ENCODE measurements at places on chromosomes 7 and 10. TPM values are rescaled to one million over a fixed set of nuclear protein-coding genes. Genes with fewer than 3 reads are reported as not detected.
A peak's percentile ranks its signal among the peaks of the same experiment; 100 is the strongest.

GRCh38 chr7:79407351-79407750, 46.1 kb downstream of the MAGI2 start:
- no peak for DNase-seq

DNA sequence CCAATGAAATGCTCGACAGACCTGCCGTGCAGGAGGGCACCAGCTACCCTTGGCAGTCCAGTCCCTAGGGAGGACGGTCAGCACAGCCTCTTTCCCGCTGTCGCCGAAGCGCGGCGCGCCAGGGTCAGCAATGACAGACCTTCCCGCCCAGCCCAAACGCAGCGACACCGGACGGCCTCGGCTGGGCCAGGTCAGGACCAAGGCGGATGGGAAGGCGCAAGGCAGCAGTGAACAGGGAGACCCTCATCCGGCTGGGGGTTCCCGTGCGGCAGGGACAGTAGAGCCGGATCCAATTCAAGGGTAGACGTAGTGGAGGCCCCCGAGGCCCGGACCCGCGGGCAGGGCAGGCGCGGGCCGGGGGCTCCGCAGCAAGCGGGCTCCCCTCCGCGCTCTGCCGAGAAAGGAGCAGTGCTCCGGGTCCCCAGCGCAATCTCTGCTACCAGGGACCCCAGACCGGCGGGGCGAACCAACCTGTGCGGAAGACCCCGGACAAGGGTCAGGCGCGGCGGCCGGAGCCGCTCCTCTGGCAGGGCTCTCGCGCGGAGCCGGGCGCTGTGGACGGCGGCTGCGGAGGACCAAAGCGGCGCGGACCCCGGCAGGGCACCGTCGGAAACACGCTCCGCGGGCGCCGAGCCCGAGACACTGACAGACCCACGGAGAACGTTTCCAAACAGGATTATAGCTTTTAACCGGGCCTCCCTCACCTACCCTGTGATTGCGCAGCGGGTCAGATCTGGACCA, at the start of gene SEC31B:
SEC31B (minus strand) TSS at position 551 of the 741 bp plus-strand sequence. CDS start 2,909 bp downstream, outside the sequence.
- DNase-seq: no peak

GRCh38 chr7:155489862-155490696, 32.1 kb downstream of the EN2 start:
- DNase-seq: no peak

DNA sequence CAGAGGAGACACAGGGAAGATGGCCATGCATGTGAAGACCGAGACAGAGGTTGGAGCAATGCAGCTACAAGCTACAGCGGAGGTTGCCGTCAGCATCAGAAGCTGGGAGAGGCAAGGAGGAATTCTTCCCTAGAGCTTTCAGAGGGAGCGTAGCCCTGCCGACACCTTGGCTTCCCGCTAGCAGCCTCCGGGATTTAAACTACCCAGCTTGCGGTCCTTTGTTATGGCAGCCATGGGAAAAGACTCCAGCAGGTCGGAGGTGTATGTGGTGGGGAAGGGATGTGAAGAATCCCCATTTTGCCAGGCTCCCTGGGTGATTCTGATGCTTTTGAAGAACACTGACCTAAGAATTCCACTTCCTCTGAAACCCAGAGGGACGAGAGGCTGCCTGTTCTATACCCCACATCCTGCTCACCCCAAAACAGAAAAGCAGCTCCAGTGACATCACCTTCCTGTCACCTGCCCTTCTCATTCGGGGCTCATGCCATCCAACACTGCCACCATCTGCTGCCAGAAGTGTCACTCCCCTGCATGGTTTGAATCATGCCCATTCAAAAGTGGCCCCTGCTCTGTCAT, 3.3 kb upstream of the SEPHS1 start:
- DNase-seq: peak; percentile 27

DNA sequence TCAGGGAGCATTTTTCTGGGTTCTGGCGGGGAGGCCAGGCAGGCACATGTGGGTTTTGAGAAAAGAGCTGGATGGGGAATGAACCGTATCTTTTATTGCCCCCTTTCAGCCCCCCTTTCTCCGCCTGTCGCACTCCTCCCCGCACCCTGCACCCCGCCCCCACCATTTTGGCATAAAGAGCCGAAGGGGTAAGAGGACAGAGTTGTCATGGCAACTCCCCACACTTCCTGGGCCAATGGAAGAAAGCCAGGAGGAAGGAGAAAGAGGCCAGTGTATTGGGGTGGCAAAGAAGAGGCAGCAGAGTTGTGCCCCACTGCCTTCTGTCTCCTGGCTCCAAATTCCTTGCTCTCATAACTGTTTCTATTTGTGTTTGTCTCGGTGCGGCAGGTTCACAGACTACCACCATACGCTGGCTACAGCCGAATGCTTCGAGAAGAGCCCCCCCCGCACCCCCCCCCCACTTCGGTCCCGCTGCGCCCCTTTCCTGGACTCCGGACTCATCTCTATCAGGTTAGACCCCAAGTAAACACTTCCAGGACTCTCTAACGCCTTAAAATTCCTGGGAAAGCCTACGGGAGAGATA, 3.4 kb downstream of the KCNIP2 start:
- no peak for DNase-seq

CAV2 gene
- total RNA-seq: not detected

GIGYF1 gene
- total RNA-seq: 53.9 TPM

DNA sequence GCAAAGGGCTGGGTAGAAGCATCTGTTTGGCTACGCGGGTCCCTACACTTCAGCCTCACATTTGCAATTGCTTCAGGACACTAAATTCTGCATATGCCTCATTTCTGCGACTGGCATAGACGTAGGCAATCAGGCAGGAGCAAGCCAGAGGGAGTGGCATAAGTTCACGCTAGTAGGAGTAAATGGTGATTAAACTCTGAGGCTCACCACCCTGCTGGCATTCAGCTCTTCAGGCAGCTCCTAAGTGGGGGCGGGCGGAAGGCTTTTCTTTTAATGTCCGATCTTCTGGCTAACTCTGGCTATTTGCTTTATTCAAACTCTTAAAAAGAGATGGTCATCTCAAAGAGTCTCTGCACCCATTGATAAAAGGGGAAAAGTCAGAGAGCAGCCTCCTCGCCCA, 45.3 kb downstream of the RGS10 start:
- no peak for DNase-seq

DNA sequence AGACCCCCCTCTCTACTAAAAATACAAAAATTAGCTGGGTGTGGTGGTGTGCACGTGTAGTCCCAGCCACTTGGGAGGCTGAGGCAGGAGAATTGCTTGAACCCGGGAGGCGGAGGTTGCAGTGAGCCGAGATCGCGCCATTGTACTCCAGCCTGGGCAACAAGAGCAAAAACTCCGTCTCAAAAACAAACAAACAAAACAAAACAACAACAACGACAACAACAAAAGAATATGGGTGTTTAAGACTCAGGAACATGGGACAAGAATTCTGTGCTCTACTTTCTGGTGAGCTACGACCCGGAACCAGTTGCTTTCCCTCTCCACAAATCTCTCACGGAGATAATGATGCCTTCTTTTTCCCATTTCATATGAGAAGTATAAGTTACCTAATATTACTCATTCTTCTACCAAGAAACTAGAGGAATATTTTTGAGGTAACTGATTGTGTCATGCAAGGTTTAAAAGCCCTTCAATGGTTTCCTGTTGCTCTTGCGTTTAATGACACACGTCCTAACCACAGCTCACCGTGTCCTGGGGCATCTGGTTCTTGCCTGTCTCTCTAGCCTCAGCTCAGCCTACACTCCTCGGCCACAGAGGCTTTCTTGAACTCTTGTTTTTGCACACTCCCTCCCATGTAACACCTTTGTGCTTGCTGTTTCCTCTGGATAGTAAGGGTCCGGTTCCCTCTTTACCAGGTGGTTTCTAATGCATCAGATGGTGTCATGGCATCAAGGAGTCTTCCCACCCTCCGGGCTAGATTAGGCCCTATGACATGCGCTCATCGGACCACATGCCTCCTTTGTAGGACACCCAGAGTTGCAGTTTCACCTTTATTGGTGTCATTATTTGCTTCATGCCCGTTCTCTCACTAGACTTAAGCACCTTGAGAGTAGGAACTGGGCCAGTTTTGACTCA, 67.5 kb downstream of the PFKFB3 start:
- DNase-seq: peak; percentile 73

All from activated T-helper 2 cell treated with anti-CD3 and anti-CD28 coated beads, Interferon-gamma antibody, Interleukin-2, Interleukin-4, amounts not matched to agents 10 μg/mL and 5 μg/mL and 100 μg/mL, durations not matched to agents 14 hours and 24 hours and 36 hours (primary cell).